ENCODE measurements at places on chromosomes 12 and 14.

GRCh38 chr14:106511006-106511799 is 984.8 kb downstream of the TMEM121 start:
- DNase-seq: no peak

- no peak for DNase-seq
Measured at GRCh38 chr12:92356425-92356824, 210.8 kb upstream of the BTG1 start.

GRCh38 chr12:88401155-88401554 is 179.1 kb downstream of the KITLG start:
- DNase-seq: no peak

DNA sequence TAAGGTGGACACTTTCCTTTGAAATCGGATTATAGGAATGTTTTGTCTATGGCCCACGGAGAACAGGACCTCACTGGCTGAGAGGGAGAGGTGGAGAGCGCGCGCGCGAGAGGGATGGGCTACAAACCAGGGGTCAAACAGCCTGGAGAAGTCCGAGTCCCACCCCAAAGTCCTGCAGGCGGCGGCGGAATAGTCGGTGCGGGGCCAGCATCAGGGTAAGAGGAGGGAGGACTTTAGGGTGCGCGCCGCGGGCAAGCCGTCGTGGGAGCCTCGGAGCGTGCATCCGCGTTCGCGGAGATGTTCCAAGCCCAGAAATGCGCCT is 3.3 kb upstream of the HOXC8 start:
- DNase-seq: no peak

GRCh38 chr12:52581481-52581880 is 7.8 kb upstream of the KRT74 start:
- no peak for DNase-seq

DNA sequence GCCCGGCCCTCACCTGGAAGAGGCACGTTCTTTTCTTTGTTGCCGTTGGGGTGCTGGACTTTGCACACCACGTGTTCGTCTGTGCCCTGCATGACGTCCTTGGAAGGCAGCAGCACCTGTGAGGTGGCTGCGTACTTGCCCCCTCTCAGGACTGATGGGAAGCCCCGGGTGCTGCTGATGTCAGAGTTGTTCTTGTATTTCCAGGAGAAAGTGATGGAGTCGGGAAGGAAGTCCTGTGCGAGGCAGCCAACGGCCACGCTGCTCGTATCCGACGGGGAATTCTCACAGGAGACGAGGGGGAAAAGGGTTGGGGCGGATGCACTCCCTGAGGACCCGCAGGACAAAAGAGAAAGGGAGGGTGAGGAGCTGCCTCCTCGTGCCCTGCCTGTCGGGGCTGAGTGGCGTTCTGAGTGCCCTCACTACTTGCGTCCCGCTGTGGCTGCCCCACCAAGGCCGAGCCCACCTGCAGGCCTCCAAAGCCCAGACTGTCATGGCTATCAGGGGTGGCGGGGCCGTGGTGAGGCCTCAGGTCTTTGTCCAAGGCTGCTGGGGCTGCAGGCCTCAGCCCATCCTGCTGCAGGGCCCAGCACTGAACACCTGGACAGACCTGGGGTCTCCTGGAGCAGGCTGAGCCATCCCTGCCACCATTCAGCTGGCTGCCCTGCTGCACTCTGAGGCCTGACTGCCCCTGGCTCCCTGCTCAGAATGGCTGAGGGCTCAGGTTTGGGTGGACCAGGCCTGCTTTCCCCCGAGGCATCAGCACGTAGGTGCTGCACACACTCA is 329.7 kb downstream of the TMEM121 start:
- no peak for DNase-seq

- no peak for DNase-seq
Measured at GRCh38 chr14:34554540-34555250, 15.2 kb upstream of the EAPP start.

DNA sequence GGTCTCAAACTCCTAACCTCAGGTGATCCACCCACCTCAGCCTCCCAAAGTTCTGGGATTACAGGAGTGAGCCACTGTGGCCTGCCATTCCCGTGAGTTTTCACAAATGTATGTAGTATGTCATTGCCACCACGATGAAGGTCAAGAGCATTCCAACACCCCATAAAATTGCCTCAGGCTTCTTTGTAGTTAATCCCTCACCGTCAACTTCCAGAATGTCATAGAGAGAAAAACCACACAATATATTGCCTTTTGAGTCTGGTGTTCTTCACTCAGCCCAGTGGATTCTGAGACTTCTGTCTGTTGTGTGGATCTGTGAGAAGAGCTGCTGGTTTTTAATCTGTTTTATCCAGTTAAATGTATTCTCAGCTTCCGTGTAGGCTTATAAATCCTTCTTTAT is 12.6 kb upstream of the CFAP251 start:
- no peak for DNase-seq

DNA sequence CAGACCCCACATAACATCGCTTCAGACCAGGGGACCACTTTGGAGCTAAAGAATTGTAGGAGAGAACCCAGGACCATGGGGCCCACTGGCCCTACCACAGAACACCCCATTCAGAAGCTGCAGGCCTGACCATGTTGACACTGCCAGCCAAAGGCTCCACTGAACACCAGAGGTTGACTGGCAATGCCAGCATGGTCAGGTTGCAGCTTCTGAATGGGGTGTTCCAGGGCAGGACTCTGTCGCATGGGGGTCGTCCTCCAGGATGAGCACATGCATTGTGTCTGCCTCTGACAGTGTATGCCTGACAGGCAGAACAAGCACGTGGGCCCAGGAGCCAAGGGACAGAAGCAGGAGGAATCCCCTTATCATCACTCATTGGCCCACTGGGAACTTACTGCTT is 34.1 kb downstream of the DIO3 start:
- no peak for DNase-seq

DNA sequence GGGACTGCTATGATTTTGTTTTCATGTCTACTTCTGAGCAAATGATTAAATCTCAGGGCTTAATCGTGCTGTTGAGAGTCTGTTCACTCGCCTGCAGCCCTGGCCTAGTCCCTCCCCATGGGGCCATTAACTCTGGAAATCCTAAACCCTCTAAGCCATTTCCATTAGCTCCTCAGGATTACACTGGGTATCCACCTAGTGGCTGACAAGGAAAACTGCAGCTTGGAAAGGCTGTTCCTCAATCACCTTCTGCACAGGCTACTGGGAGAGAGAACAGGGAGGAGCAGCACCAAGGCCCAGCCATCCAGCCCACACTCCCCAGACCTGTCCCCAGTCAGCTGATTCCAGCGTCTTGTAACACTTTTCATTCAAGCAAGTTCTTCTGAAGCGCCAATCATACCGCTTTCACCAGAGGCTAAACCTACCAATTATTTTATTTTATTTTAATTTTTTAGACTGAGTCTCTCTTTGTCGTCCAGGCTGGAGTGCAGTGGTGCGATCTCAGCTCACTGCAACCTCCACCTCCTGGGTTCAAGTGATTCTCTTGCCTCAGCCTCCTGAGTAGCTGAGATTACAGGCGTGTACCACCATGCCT is 48.7 kb downstream of the NEUROD4 start:
- peak; percentile 50 for DNase-seq

DNA sequence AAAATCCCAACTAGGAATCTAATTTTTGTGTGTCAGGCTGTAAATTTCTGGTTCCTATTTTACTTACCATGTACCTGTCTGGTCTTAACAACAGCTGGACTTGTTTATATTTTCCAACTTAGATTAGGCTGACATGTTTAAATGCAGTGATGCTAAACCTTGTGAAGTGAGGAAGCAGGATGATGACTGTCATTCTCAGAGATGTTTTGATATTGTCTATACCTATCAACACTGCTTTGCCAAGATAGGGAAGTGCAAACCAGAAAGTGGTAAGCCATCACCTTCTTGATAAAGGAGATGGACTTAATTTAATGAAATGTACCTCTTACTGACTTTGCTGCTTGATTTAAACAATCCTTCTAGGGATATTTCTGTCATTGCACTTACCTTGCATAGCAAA is 2.1 kb downstream of the BICD1 start:
- no peak for DNase-seq

DNA sequence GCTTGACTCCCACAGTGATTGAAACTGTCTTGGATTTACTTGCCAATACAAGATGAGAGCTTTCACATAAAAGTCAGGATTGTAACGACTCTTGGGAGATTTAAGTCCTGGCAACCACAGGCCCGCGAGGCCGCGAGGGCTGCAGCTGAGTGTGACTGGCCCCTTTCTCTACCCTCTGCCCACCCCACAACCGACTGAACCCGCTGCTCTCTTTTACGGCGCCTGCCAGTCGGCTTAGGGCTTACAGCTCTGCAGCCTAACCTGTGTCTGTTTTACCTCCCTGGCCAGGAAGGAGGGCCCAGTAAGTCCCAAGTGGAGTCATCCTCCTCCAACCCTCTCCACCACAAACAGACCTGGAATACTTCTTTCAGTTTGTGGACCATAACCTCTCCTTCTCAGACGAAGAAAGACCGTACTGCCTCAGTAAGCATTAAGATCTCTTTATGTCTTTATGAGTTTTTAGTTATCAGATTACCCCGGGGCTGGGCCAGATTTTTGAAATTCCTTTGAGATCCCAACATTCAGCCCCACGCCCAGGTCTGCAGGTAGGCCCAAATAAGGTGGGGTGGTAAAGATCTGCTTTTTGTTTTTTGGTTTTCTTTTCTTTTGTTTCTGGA is 12.6 kb upstream of the TIGAR start:
- no peak for DNase-seq

- DNase-seq: no peak
Measured at GRCh38 chr14:68395604-68396003, 397.3 kb downstream of the ZFP36L1 start.

GRCh38 chr12:131223171-131223761 is 269.6 kb downstream of the ADGRD1 start:
- DNase-seq: no peak

- no peak for DNase-seq
Measured at GRCh38 chr14:62079038-62079437, 316.8 kb downstream of the SNAPC1 start.

- DNase-seq: no peak
Measured at GRCh38 chr14:33515441-33515840, 435.4 kb downstream of the EGLN3 start.

DNA sequence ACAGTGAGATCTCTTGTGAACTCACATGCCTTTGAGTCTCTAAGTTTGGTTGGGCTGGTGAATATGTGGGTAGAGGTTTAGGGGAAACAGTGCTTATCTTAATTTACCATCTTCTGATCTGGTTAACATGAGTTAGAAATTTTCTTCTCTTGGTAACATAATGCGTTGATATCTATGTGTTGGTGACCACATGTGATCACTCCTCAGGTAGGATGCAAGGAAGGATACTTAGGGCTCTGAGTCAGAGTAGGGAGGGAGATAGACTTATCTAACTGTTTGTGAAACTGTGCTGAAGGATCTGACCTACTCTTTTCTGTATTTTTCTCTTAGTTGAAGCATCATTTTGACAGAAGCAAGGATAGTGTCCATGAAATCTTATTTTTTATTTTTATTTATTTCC is 23.1 kb downstream of the FAM234B start:
- DNase-seq: no peak

All from Calu3 (cell line).